Activated CD4-positive, alpha-beta T cell treated with anti-CD3 and anti-CD28 coated beads, Interleukin-2, amount 50 U/mL, for 48 hours (primary cell): ENCODE measurements at places on chromosomes 2 and 18.

- DNase-seq: peak; percentile 7
These were observed 118.5 kb upstream of the HDAC4 start for GRCh38 chr2:239519089-239519920.

GRCh38 chr2:208584378-208584985 is 177.9 kb downstream of the PTH2R start:
- no peak for DNase-seq

DNA sequence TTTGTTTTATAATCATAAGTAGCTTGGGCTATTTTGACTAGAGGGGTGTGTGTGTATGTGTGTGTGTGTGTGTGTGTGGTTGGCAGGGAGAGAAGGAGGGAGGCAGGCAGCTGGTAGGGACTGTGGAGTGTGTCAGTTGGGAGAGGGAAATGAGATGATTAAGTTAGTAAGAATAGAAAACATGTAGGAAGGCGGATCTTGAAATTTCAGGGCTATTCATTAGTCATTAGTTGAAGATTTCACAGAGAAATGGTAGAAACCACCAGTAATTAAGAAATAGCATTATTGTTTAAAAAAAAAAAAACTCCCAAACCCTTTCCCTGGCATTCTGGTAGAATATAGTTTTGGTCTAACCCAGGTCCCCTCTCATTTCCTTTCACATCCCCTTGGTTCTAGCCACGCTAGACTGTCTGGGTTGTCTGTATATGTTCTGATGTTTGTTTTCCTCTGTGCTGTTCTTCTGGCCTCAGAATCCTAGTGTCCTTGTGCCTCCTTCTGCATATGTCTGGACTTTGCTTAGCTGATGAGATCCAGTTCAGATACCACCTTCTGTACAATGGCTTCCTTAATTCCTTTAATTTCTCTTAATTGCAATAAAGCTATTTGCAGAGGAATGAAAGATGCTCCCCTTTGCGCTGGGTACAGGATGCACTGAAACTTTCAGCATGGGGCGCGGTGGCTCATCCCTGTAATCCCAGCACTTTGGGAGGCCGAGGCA is 161.6 kb downstream of the NEDD4L start:
- no peak for DNase-seq

DNA sequence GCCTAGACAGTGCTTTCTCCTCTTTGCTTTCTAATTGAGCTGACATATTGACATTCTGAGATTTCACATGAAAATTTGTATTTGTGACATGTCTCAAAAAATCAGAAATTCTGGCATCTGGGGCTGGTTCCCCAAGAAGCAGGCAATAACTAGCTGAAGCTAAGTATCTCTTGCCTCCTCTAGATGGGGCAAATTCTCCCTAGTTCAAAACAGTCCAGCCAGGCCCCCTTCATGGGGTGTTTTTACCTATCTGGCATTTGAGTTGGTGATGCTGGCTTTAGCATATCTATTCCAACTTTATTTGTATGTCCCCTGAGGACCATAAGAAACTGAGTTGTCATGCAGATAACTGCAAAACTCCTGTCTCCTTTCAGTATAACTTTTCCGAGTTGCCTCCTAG is 39.9 kb downstream of the ARHGAP15 start:
- DNase-seq: no peak

DNA sequence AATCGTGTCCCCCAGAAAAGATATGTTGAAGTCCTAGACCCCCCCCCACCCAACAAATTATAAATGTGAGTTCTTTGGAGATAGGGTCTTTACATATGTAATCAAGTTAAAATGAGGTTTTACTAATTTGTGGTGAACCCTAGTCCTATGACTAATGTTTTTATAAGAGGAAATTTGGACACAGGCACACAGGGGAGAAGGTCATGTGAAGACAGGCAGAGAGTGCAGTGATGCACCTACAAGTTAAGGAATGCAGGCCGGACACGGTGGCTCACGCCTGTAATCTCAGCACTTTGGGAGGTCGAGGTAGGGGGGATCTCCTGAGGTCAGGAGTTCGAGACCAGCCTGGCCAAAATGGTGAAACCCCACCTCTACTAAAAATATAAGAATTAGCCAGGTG is 5.8 kb upstream of the PMAIP1 start:
- DNase-seq: no peak

GRCh38 chr2:42223067-42223854 is 54.1 kb downstream of the EML4 start:
- DNase-seq: no peak

- DNase-seq: no peak
These were observed 13.3 kb downstream of the ANKRD44 start for GRCh38 chr2:197297266-197297665.

DNA sequence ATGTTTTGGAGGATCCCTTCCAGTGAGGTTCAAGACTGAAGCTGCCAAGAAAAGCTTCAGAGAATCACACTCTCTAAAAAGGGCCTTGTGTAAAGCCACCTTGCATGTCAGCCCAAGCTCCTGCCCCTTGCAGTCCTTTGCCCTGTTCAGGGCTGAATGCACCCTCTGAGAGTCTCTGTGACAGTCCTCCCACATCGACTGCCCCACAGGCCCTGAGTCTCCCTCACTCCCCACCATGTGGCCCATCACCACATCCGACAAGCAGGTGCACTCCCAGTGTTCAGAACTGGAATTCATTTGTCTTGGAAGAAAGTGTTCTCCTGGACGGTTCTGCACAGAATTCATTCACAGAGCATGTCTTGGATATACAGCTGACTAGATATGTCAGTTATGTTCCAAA is 31.0 kb downstream of the BCL11A start:
- DNase-seq: no peak

- DNase-seq: no peak
These were observed 41.3 kb downstream of the SH2D6 start for GRCh38 chr2:85459771-85460170.

DNA sequence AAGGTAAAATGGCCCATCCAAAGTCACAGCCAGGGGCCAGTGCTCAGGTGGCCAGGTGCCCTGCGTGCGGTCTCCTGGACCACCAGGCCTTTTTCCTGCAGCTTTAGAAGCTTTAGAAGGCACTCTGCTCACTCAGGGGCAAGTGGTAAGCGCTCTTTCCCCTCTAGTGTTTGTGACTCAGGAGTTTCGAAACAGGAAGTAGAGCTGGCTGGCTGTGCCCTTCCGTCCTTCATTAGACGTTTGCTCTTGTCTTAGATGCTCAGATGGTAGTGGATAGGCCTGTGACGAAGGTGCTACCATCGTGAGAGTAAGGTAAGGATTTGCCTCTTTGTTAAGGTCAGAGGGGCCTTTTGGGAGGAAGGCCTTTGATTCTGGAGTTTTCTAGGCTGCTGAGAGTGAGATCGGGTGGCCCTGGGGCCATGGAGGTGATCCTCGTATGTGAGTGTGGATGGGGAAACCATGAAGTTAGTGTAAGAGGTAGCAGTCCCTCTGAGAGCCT is at the start of gene CASP8:
CASP8 (plus strand) TSS at position 235 of the 499 bp plus-strand sequence. CDS start 5,951 bp downstream, outside the sequence.
- peak; percentile 49 for DNase-seq

- DNase-seq: no peak
These were observed 227.6 kb upstream of the ETAA1 start for GRCh38 chr2:67169417-67170140.

DNA sequence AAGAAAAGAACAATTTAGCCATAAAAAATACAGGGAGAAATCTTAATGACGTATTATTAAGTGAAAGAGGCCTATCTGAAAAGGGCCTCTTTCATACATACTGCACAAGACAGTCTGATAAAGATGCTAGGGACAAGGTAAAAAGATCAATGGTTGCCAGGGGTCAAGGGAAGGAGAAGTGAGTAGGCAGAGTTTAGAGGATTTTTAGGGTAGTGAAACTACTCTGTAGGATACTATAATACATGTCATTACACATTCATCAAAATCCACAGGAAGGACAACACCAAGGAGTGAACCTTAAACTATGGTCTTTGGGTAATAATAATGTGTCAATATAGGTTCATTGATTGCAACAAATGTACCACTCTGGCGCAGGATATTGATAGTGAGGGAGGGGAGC is 289.3 kb downstream of the FSIP2 start:
- no peak for DNase-seq

DNA sequence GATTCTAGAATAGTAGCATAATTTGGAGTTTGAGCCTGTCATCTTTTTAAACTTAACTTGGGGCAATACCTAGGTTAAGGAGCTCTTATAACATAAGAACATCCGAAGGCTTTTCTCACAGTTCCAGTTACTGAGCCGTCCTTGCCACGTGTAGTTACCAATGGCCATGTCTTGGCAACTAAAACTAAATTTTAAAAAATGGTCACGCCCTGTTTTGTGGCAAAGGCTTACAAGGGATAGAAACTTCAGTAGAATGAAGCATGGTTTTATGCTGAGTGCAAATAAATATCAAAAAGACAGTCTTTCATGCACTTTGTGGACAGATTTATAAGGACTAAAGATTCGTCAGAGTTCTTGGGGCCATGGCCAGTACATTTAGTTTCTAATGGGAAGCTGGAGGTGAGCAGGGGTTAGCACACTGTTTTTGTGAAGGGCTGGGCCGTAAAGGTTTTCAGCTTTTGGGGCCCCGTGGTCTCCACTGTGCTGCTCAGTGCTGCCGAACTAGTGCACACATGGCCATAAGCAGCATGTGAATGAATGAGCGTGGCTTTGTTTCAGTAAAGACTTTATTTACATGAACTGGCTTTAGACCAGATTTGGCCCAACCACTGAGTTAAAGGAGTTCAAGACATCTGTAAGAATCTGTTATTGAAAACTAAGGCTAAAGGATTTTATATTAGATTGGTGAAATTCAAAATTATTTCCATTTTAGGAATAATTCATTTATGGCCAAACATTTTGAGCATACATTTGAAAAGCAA is 41.1 kb downstream of the GRHL1 start:
- DNase-seq: no peak

DNA sequence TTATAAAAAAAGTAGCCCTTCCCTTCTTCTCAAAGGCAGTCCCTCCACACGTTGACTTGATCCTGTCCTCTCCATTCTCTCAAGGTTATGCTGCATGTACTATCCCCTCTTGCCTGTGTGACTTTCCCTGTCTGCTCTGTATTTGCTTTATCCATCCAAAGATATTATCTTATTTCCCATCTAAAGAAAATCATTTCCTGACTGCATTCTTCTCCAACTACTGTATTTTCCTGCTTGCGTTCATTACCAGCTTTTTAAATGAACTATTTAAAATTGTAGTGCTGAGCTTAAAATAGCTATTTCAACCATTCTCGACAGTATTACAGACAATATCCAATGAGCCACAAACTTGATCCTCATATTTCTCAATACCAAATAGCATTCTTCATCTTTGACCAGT is 716.0 kb upstream of the REG3G start:
- DNase-seq: no peak

GRCh38 chr18:28078298-28078697 is 98.6 kb downstream of the CDH2 start:
- no peak for DNase-seq

DNA sequence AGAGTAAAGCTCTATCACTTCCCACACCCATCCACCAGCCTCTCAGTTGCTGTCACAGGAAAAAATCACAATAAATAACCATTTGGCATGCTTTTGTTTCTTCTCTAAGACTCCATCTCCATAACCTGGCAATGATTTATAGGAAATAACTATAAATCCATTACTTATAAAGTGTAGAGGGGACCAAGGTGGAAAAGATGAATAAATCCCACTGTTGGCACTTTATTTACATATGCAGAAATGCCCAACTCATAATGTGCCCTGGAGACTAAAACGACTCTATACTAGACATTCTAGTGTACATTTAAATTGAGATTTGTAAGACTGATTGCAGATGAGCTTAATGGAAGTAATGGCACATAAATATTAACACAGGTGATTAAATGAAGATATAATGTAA is 7.5 kb upstream of the NOSTRIN start:
- no peak for DNase-seq
